ENCODE measurements at places on chromosomes 2 and 18.

DNA sequence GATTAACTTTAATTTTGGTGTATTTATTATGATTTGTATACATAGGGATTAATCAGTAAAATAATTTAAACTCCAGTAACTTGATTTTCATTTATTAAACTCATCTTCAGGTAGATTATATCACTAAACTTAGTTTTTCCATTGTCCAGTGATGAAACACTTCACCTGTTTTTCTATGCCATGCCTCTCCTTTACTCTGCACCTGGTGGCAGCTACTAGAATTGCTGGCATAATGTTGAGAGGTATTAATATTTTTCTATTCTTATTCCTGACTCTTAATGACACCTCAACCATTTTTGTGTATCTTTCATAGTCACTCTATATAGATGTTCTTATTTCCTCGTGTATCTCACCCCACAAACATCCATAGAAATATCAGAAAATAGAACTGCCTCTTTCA is 940.3 kb upstream of the CRIM1 start:
- no peak for DNase-seq

DNA sequence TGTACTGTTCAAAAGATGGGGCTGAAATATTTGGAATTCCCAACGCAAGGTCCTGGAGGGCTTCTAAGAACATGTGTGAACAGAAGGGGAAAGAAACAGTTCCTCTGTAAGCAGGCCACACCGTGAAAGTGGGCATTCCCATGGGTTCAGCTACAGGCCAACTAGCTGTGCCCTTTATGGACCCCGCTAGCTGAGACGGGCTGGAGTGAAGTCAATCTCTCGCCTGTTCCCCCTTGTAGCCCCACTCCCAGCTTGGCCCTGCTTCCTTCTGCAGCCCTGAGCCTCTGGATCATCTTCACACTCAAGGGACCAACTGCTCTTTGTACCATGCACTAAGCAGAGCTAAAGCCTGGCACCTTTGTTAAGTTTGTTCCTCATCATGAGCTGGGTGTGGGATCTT is 55.4 kb downstream of the POLR1A start:
- DNase-seq: no peak

- no peak for DNase-seq
Observed at GRCh38 chr18:3514312-3515216, 64.6 kb downstream of the TGIF1 start.

- peak; percentile 75 for DNase-seq
Observed at GRCh38 chr2:149606251-149606811, 18.8 kb upstream of the MMADHC start.

- no peak for DNase-seq
Observed at GRCh38 chr2:122764014-122764413, 1008.6 kb downstream of the TSN start.

DNA sequence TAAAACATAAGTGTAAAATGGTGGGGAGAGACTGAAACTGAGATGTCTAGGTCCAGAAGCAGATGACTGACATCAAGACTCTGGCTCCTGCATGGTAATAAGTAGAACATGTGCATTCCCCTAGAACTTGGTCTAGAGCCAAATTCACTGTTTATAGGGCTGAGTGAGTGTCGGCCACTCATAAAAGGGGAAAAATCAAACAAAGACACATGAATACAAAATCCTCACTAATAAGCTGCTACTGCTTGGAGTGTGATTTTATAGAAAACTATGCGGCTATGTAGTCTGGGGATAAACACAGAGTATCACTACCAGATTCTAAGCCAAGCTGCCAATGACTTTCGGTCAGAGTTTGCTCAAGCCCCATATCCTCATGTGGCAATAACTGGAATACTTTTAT is 1080.8 kb upstream of the DDX18 start:
- no peak for DNase-seq

DNA sequence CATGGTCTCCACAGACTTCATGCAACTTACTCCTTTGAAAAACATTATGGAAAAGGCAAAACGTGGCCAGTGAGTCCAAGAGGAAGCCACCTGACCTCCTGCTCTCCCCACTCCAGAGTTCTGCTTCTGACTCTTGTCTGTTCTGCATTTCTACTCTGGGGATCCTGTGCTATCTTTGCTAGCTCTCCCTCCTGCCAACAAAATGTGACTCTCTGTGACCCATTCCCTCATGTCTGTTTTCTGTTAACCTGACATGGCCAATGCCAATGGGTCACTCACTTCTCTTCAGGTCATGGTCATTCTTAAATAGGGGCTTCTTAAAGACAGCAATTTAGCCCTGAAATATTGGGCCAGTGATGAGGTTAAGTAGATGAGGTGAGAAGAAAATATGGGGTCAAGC is 210.3 kb downstream of the CDH20 start:
- no peak for DNase-seq

- DNase-seq: peak; percentile 6
Observed at GRCh38 chr2:207282916-207283315, 117.2 kb upstream of the KLF7 start.
